ENCODE measurements at places on chromosomes 7 and 10. TPM values are rescaled to one million over a fixed set of nuclear protein-coding genes. Genes with fewer than 3 reads are reported as not detected.

The DYDC2 gene
- not detected for total RNA-seq

The PPA1 gene
- 171 TPM for total RNA-seq

The CALML3 gene
- not detected for total RNA-seq

The GTF2IRD1 gene
- total RNA-seq = 7.4 TPM

The ENTPD1 gene
- 32.2 TPM for total RNA-seq

The VIPR2 gene
- not detected for total RNA-seq

The GIMAP6 gene
- total RNA-seq = 262 TPM

The ZPBP gene
- not detected for total RNA-seq

The SFRP4 gene
- not detected for total RNA-seq

The BHLHA15 gene
- 0.17 TPM for total RNA-seq

The TMEM270 gene
- not detected for total RNA-seq

The PLCE1 gene
- 3.6 TPM for total RNA-seq

The ASAH2B gene
- total RNA-seq = 2.2 TPM

The NKX2-3 gene
- not detected for total RNA-seq

The PTPN12 gene
- 56.3 TPM for total RNA-seq

The INSYN2A gene
- total RNA-seq = not detected

The TMEM225B gene
- 0.09 TPM for total RNA-seq

The CARD11 gene
- total RNA-seq = 1.1 TPM

The POLR3A gene
- 12.1 TPM for total RNA-seq

The IFIT1B gene
- total RNA-seq = not detected

The CPVL gene
- total RNA-seq = 0.93 TPM

The AKR1C8 gene
- not detected for total RNA-seq

The MSMB gene
- not detected for total RNA-seq

The GJC3 gene
- total RNA-seq = 0.42 TPM

The RBM20 gene
- 5.3 TPM for total RNA-seq

The CHST15 gene
- 99.0 TPM for total RNA-seq

The IGF2BP3 gene
- total RNA-seq = 13.4 TPM

The PPP3CB gene
- total RNA-seq = 12.6 TPM

The ACTL6B gene
- total RNA-seq = not detected

The TUBAL3 gene
- total RNA-seq = 0.34 TPM

The NPVF gene
- not detected for total RNA-seq

The SLC13A4 gene
- not detected for total RNA-seq

The MOGAT3 gene
- total RNA-seq = not detected

The SLC37A3 gene
- 55.3 TPM for total RNA-seq

The DNAJC12 gene
- total RNA-seq = 4.1 TPM

The TSPAN15 gene
- 175 TPM for total RNA-seq

The TBX20 gene
- total RNA-seq = not detected

The TRIM50 gene
- total RNA-seq = not detected

The KMT2E gene
- total RNA-seq = 160 TPM

The BEND7 gene
- total RNA-seq = 14.2 TPM

The NMT2 gene
- 40.6 TPM for total RNA-seq

The CCDC71L gene
- 99.6 TPM for total RNA-seq
